ENCODE measurements at places on chromosomes 4 and X. TPM values are rescaled to one million over a fixed set of nuclear protein-coding genes. Genes with fewer than 3 reads are reported as not detected.

- no peak overlapping the region for H3K4me3 ChIP-seq
- H3K4me1 ChIP-seq, result no peaks in the 10 kb centered on the region
- DNase-seq, result no peak
Observed at GRCh38 chr4:94678896-94679295, 78.9 kb upstream of the BMPR1B start.

DNA sequence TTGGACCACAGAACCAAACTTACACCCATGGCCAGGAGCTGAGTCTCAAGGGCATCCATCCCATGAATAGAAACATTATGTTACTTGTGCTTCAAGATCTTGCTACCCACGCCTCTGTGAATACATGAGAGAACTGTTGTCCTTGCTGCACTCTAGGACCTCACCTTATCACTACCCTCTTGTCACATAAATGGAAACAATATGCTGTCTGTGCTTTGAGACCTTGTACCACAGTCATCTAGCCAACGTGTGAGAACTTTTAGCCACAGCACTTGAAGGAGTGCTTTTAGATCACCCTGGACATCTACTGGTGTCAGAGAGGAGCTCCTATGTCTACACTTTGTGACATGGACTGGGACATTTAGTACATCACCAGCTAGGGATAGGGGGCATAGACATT is 30.7 kb upstream of the HUWE1 start:
- DNase-seq, result no peak
- H3K27me3 ChIP-seq, result no peaks in the 10 kb centered on the region
- H3K27ac ChIP-seq, result no peak overlapping the region
- H3K4me1 ChIP-seq, result no peaks in the 10 kb centered on the region
- H3K36me3 ChIP-seq, result no peaks in the 10 kb centered on the region

Gene FDCSP
- not detected for total RNA-seq

- H3K27ac ChIP-seq, result no peak overlapping the region
- no peaks in the 10 kb centered on the region for H3K36me3 ChIP-seq
- peaks cover 7% of the 10 kb centered on the region for H3K4me1 ChIP-seq
- H3K27me3 ChIP-seq, result no peaks in the 10 kb centered on the region
- no peak for DNase-seq
Observed at GRCh38 chr4:3255611-3256186, 6.7 kb downstream of the MSANTD1 start.

Gene HMX1
- not detected for total RNA-seq

DNA sequence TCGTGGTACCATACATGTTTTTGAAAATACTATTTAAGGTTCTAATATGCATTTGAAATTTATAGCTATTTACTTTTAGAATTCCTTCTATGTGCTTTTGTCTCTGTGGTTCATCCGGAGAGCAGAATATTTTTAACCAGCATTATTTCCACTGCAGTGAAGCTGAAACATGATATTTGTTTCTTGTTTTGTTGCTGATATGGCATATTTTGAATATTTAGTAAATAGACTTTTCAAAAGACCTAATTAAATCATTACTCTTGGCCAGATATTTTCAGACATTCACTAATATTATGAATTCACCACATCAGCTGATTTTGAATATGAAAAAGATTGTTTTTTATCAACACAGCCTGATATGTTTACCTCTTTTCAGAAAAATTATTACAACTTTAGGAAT is 87.0 kb downstream of the FAT4 start:
- H3K27me3 ChIP-seq, result no peaks in the 10 kb centered on the region
- no peak for DNase-seq
- no peak overlapping the region for H3K27ac ChIP-seq
- no peak overlapping the region for H3K4me3 ChIP-seq

DNA sequence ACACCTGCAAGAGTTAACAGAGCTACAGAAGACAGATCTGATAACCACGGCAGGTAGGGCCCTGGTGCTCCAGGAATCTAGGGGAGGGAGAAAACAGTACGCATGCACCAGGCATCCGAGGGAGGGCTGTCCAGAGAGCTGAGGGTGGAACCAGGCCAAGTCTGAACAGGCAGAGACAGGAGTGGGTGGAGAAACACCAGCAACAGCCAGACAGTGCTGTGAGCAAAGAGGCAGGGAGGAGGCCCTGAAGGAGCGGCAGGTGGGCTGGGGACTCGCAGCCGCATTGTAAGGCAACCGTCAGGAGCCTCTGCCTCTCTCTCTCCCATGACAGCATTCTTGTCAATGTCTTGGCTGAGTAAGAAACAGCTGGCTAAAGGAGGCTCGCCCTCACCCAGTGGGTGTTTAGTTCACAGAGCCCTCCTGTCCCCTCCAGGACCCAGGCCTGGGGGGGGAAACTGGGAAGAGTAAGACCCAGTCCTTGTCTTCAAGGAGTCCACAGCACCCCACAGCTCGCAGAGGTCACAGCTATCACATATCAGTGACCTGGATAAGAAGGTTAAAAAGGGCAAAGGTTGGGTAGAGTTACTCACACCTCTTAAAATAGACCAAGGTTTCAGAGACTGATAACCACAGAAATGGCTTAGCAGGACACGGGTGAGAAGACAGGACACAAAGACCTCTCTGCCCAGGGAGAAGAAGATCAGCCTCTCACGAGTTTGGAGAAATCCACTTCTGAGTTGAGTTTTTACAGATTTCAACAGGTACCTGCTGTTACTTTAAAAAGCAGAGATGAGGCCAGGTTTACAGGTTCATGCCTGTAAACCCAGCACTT is 10.5 kb downstream of the ACSL1 start:
- peak; percentile 92 for DNase-seq
- H3K27me3 ChIP-seq, result no peaks in the 10 kb centered on the region
- H3K27ac ChIP-seq, result peak overlapping the region; percentile 76
- H3K4me3 ChIP-seq, result peak overlapping the region; percentile 22
- H3K4me1 ChIP-seq, result peaks cover 40% of the 10 kb centered on the region
- H3K36me3 ChIP-seq, result no peaks in the 10 kb centered on the region

Gene DKK2
- total RNA-seq, result not detected

GRCh38 chr4:119523399-119523798 is 105.2 kb downstream of the PDE5A start:
- no peak for DNase-seq
- H3K4me3 ChIP-seq, result no peak overlapping the region
- peaks cover 10% of the 10 kb centered on the region for H3K4me1 ChIP-seq

Gene ARHGAP6
- total RNA-seq, result 19.1 TPM

GRCh38 chr4:92060333-92060732 is 243.4 kb upstream of the GRID2 start:
- no peaks in the 10 kb centered on the region for H3K36me3 ChIP-seq
- no peaks in the 10 kb centered on the region for H3K4me1 ChIP-seq
- H3K27me3 ChIP-seq, result no peaks in the 10 kb centered on the region
- no peak for DNase-seq

Gene TMEM131L
- 19.1 TPM for total RNA-seq

Gene NLGN3
- 1.0 TPM for total RNA-seq

Gene FAM236D
- not detected for total RNA-seq

DNA sequence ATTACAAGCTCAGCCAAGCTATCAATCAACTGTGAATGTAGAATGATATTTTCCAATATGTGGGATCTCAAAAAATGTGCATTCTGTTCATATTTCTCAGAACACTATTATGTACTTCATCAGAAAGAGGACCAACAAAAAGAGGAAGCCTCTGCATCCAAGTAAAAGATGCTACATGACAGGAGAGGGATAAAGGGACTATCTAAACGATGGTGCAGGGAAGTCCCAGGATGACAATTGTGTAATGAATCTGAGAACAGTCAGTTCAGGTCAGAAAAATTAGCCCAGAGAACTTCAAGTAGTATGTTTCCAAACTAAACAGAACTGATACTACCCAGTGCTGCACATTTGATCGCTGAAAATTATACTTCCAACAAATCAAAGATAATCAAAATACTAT is 127.0 kb downstream of the ZNF330 start:
- H3K27ac ChIP-seq, result no peak overlapping the region
- no peak for DNase-seq
- H3K36me3 ChIP-seq, result no peaks in the 10 kb centered on the region

Gene GLRA3
- total RNA-seq, result not detected

DNA sequence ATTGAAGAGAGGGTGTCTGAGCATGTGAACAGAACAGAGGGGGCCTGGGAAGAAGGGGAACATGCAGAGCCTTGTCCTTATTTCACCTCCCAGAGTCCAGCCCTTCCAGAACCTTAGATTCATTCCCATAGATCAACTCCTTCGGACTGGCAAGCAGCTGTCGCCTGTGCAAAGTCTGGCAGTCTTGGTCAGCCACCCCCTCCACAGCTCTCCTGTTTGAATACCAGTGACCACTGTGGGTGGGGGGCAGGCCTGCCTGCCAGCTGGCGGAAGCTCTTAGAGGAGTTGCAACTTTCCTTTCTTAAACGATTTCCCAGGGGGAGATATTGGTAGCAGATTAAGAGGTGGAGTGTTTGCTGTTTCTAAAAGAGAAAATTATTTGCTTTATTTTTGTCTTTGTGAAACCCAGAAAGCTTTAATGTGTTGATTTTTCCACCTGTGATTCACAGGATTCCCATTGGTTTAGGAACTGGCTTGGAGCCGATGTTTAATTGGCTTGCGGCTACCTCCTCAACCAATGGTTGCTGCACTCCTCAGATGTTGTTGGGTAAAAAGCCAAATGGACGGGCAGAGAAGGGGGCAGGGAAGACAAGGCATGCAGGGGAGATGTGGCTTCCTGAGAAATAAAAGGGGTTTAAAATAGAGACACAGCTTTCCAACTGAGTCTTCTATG is 62.2 kb upstream of the PRPS1 start:
- no peaks in the 10 kb centered on the region for H3K27me3 ChIP-seq
- peak overlapping the region; percentile 27 for H3K27ac ChIP-seq
- DNase-seq, result peak; percentile 76

GRCh38 chrX:20046864-20047263 is 56.0 kb upstream of the BCLAF3 start:
- no peak for DNase-seq
- no peak overlapping the region for H3K27ac ChIP-seq
- H3K4me3 ChIP-seq, result no peak overlapping the region
- H3K4me1 ChIP-seq, result no peaks in the 10 kb centered on the region
- H3K27me3 ChIP-seq, result no peaks in the 10 kb centered on the region

DNA sequence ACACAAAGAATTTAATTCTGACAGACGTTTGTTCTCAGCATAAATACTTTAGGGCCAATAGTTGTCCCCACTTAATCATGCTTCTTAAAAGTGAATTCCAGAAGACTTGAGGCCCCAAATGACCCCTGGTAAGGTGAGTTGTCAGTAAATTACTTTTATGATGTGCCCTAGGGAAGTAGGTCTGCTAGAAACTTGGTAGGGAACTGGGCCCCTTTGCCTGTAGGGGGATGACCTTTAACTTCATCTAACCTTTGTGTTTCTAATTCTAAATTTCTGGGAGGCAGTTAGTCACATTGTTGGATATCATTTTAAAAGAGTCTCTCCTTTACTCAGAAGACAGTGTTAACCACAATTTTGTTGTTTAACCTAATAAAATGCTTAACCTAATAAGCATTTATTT is 28.8 kb downstream of the HHIP start:
- no peaks in the 10 kb centered on the region for H3K4me1 ChIP-seq
- H3K27me3 ChIP-seq, result no peaks in the 10 kb centered on the region
- no peak overlapping the region for H3K27ac ChIP-seq
- H3K4me3 ChIP-seq, result no peak overlapping the region

DNA sequence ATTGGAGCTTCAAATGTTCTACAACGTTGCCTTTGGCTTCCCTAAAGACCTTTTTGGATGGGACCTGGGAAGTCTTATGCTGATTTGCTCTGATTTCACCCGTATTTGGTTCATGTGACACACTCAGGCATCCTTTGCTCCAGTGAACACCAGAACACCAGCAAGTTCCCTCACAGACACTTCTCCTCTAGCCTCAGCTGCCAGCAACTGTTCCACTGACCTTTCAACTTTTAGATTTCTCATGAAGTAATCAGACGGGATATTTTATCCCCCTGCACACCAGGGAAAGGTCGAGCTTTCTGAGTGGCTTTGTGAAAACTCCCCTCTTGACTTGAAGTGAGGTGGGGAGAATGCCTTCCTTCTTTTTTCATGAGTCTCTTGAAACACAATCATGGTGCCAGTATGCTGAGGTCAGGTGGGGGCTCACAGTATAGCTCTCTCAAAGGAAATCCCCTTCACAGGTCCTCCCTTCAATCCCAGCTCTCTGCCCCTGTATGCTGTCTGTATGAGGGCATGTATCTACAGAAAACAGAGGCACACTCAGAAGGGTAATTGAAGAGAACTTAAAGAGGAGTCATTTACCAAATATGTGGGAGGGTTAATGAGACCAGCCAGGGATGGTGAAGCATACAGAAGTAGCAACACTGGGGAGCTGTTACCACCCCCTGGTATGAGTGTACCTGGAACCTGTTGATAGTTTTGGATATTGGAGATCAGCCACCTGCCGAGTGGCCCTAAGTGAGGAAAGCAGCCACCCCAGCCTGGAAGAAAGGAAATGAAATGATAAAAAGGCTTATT is 62.7 kb downstream of the FGFBP1 start:
- no peaks in the 10 kb centered on the region for H3K4me1 ChIP-seq
- peaks cover 6% of the 10 kb centered on the region for H3K27me3 ChIP-seq
- no peak for DNase-seq
- H3K36me3 ChIP-seq, result no peaks in the 10 kb centered on the region
